Thymus (tissue), 14 donors: ENCODE measurements at places on chromosomes 13 and 19. TPM values are rescaled to one million over a fixed set of nuclear protein-coding genes. Genes with fewer than 3 reads are reported as not detected.

- H3K4me1 ChIP-seq, result peaks cover 17% of the 10 kb centered on the region
- DNase-seq, result no peak
- no peaks in the 10 kb centered on the region for H3K27me3 ChIP-seq
- H3K4me3 ChIP-seq, result no peak overlapping the region
Observed at GRCh38 chr13:46377554-46377953, 9.5 kb downstream of the RUBCNL start.

GRCh38 chr13:108816375-108816774, 187.0 kb downstream of the MYO16 start:
- no peaks in the 10 kb centered on the region for H3K27me3 ChIP-seq
- H3K36me3 ChIP-seq, result no peaks in the 10 kb centered on the region
- H3K4me3 ChIP-seq, result no peak overlapping the region
- no peak overlapping the region for H3K27ac ChIP-seq
- DNase-seq, result no peak

- H3K4me3 ChIP-seq, result no peak overlapping the region
- DNase-seq, result no peak
- no peaks in the 10 kb centered on the region for H3K36me3 ChIP-seq
Observed at GRCh38 chr13:40061466-40062450, 406.3 kb downstream of the COG6 start.

- H3K36me3 ChIP-seq, result no peaks in the 10 kb centered on the region
- H3K27ac ChIP-seq, result no peak overlapping the region
- no peak for DNase-seq
- H3K4me1 ChIP-seq, result peaks cover 3% of the 10 kb centered on the region
- H3K4me3 ChIP-seq, result no peak overlapping the region
Observed at GRCh38 chr19:7247155-7247554, 47.1 kb downstream of the INSR start.

DNA sequence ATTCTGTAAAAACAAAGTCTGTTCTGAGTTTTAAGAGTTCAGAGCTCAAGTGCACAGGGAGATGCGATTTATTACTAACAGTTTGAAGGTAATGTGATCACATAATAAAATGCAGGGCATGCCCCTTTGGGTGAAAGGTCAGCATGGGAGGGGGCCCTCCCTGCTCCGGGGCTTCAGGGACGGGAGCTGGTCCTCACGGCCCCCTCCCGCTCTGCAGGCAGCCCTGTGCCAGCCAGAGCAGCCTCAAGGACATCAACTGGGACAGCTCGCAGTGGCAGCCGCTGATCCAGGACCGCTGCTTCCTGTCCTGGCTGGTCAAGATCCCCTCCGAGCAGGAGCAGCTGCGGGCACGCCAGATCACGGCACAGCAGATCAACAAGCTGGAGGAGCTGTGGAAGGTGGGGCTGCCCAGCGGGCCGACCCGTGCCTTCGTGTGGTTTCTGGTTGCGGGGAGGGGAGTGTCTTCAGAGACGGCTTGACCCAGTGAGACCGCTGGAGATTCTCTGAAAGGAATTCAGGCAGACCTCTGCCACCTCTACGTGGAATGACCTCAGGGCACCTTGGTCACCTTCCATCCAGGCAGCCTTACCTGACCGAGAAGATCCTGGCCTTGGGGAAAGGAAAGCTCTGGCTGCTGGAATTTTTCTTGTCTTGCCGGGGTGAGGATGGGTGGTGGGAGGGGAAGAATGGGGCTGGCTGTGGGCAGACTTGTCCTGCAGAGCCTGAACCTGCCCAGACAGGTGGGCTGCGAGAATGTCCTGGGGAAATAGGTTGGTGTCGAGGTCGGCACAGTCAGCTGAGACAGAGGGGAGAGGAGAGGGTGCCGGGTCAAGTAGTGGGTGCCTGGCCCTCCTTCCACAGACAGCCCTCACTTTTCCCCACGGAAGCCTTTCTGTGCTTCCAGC, 19.0 kb downstream of the UPF1 start:
- no peak for DNase-seq
- no peak overlapping the region for H3K27ac ChIP-seq
- H3K4me3 ChIP-seq, result no peak overlapping the region

- no peak overlapping the region for H3K27ac ChIP-seq
- no peak overlapping the region for H3K4me3 ChIP-seq
- peaks cover 14% of the 10 kb centered on the region for H3K4me1 ChIP-seq
- DNase-seq, result no peak
Observed at GRCh38 chr13:46575818-46576221, 22.9 kb downstream of the LRCH1 start.

DNA sequence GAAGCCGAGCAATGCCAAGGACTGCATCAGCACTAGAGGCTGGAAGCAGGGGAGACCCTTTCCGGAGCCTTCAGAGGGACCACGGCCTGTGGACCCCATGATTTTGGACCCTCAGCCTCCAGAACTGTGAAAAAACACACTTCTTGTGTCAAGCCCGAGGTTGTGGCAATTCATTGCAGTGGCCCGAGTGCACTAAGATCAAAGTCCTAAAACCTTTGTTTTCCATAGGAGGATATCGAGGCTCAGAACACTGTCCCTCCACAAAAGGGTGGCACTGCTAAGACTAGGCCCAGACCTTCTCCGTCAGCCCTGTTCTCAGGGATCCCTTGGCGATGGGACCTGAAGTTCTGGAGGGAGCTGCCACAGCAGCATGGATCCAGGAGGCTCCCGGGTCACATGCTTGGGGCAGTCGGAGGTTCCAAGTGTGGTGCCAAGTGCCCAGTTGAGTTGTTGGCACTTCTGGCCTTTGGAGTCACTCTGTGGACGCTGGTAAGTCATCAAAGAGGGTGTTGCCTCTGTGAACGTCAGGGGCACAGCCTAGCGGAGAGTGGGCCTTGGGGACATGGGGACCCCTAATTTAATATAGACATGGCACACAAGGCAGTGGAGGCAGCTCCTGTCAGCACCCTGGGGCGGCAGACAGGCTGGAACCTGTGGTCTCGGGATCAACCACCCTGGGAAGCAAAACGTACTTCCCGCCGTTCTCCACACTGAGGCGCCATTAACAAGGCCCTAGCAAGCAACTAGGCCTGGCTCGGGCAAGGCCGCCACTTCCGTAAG, 199.2 kb downstream of the COL4A1 start:
- no peaks in the 10 kb centered on the region for H3K4me1 ChIP-seq
- no peaks in the 10 kb centered on the region for H3K36me3 ChIP-seq
- no peak for DNase-seq
- H3K27ac ChIP-seq, result no peak overlapping the region
- H3K27me3 ChIP-seq, result no peaks in the 10 kb centered on the region

Gene SSC5D
- polyA plus RNA-seq, result 1.8 TPM

Gene HPN
- polyA plus RNA-seq, result 0.82 TPM

Gene MATK
- 16.2 TPM for polyA plus RNA-seq

Gene GPR4
- 1.3 TPM for polyA plus RNA-seq

Gene ZNF737
- polyA plus RNA-seq, result 10.4 TPM

Gene IZUMO1
- polyA plus RNA-seq, result 0.18 TPM
